ENCODE measurements at places on chromosomes 1 and 21. TPM values are rescaled to one million over a fixed set of nuclear protein-coding genes. Genes with fewer than 3 reads are reported as not detected.

Gene OR6N1
- not detected for total RNA-seq

Gene AIRE
- total RNA-seq: 0.10 TPM

Gene PRAMEF1
- not detected for total RNA-seq

Gene CRP
- total RNA-seq: not detected

Gene AQP10
- total RNA-seq: 0.30 TPM

Gene PTGER3
- 54.3 TPM for total RNA-seq

Gene HTR1D
- 2.4 TPM for total RNA-seq

Gene SPRR1A
- total RNA-seq: not detected

Gene B3GALT2
- total RNA-seq: 11.6 TPM

Gene CD2
- not detected for total RNA-seq

GRCh38 chr1:206575165-206575893, 36.9 kb downstream of the EIF2D start:
- no peaks in the 10 kb centered on the region for H3K27me3 ChIP-seq
- H3K4me3 ChIP-seq: no peak overlapping the region
- H3K36me3 ChIP-seq: peaks cover 2% of the 10 kb centered on the region
- peak overlapping the region; percentile 57 for H3K27ac ChIP-seq

GRCh38 chr1:231678011-231678432, 51.4 kb downstream of the DISC1 start:
- H3K27ac ChIP-seq: no peak overlapping the region
- DNase-seq: no peak
- H3K4me3 ChIP-seq: no peak overlapping the region
- H3K27me3 ChIP-seq: no peaks in the 10 kb centered on the region
- peaks cover 9% of the 10 kb centered on the region for H3K4me1 ChIP-seq
- no peaks in the 10 kb centered on the region for H3K36me3 ChIP-seq

- no peak for DNase-seq
- H3K27me3 ChIP-seq: no peaks in the 10 kb centered on the region
- H3K27ac ChIP-seq: no peak overlapping the region
- peaks cover 7% of the 10 kb centered on the region for H3K4me1 ChIP-seq
Observed at GRCh38 chr21:37945036-37945435, 28.8 kb upstream of the KCNJ6 start.

DNA sequence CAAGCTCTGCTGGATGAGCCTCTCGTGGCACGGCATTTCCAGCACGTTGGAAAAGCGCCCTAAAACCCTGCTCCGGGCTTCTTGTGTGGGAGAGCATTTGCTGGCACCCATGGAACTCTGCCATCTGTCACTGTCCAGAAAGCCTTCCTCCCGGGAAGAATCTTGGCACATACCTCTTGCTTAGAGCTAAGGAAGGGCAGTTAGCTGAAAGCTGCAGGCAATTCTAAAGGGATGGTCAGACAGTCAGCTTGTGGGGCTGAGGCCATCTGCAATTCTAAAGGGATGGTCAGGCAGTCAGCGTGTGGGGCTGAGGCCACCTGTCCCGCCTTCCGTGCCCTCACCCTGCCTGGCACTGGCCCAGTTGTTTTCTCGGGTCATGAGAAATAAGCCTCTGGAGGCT, 139.0 kb upstream of the TMEM51 start:
- H3K27me3 ChIP-seq: no peaks in the 10 kb centered on the region
- peaks cover 12% of the 10 kb centered on the region for H3K4me1 ChIP-seq
- DNase-seq: peak; percentile 26
- H3K36me3 ChIP-seq: peaks cover 6% of the 10 kb centered on the region

DNA sequence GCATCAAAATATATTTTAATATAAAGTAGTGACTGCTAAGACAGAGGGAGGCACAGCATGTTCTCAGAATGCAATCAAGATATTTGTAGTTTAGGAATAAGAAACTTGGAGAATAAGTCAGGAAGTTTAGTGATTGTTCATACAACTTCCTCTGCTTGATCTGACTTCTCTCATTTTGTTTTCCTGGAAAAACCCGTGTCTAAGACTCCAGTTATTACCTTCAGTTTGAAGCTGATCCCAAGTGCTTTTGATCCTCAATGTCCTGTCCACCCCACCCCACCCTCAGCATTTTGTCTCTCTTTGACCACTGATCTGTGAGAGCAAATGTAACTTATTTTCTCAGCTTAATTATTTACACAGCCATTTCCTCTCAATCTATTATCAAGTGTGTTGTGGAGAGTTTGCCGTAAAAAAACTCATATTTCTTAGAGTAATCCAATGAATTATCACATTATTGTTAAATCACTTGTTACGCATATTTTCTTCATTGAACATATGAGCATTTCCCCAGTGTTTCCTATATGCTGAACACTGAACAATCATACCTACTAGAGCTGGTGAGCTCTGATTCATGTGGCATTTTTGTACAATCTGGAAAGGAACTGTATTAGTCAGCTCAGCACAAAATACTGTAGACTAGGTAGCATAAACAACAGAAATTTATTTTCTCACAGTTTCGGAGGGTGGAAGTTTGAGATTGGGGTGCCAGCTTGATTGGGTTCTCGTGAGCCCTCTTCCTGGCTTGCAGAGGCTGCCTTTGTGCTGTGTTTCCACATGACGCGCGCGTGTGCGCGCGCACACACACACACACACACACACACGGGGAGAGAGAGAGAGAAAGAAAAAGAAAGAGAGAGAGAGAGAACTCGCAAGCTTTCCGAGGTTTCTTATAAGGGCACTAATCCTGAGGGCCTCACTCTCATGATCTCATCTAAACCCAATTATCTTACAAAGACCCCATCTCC, 65.5 kb upstream of the DPYD start:
- no peaks in the 10 kb centered on the region for H3K27me3 ChIP-seq
- no peak overlapping the region for H3K27ac ChIP-seq
- no peak overlapping the region for H3K4me3 ChIP-seq
- H3K4me1 ChIP-seq: no peaks in the 10 kb centered on the region
- DNase-seq: no peak

GRCh38 chr1:181113059-181113641, 24.6 kb downstream of the IER5 start:
- H3K4me1 ChIP-seq: peaks cover 27% of the 10 kb centered on the region
- no peak overlapping the region for H3K4me3 ChIP-seq
- H3K36me3 ChIP-seq: no peaks in the 10 kb centered on the region
- peak; percentile 46 for DNase-seq

DNA sequence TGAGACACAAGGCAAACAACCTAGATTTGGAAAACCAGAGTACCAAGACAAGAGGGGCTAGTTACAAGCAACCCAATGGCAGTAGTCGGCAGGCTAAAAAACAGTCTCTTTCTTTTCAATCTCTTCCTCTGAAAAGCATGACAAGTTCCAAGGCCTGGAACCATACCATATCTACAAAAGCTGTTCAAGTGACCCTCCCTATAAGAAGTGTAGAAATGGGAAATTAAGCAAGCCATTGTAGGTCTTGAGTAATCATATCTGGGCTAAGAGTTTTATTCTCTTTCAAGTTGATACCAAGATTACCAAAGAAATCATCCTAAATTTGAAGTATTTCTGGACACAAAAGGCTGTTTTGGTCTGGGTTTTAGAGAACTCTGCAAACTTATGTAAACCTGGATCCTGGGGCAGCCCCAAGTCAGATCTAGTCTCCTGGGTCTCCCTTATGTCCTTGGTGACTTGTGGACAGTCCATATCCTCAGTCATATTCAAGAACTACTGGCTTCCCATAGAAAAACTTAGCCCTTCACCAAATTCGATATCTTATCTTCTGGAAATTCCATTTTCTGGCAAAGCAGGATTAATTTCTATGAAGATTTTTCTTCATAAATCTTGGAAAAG, 24.7 kb downstream of the FMO3 start:
- no peak overlapping the region for H3K4me3 ChIP-seq
- no peak for DNase-seq
- no peaks in the 10 kb centered on the region for H3K4me1 ChIP-seq
- no peaks in the 10 kb centered on the region for H3K36me3 ChIP-seq

DNA sequence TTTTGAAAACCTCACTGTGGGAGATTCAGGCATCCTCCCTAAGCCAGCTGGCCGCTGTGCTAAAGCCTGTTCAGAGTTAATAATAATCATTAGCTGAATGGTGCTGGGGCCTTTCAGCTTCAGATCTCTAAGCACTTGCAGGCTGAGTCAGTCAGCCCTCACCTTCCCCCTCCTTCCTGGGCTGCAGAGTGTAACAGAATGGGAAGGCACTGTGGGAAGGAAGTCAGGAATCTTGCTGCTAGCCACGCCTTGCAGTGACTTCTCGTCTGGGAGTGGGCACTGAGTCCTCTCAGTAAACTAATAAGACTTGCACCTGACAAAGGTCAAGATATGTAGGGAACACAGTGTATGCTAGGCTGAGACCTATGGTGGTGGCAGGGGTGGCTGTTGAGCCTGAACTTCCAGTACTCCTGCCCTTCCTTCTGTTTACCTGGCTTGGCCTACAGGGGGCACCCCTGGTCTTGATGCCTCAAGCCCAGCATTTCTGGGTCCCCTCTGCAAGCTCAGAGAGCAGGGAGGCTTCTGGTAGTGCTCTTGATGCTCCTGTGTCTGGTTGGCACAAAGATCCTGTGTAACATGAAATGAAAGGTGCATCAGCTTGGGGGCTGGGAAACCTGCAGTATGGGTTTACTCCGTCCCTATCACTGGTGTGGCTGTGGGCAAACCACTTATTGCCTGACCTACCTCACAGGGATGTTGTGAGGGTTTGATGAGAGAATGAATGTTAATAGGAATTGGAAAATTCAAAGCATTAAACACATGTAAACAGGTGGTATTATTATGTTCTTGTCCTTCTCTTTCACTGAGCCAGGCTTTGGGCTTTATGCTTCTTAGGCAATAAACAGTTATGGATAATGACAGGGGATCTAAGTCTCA, 6.0 kb downstream of the CYB561D1 start:
- no peak overlapping the region for H3K4me3 ChIP-seq
- peaks cover 27% of the 10 kb centered on the region for H3K36me3 ChIP-seq
- peaks cover 20% of the 10 kb centered on the region for H3K4me1 ChIP-seq
- no peaks in the 10 kb centered on the region for H3K27me3 ChIP-seq

Measured in spinal cord (tissue), 10 donors.